NCI-H2171 treated with DMSO at 0.1 percent for 48 hours (cell line): ENCODE measurements at places on chromosomes 4 and X.

GRCh38 chr4:185298728-185299430, 89.5 kb downstream of the SNX25 start:
- no peak for DNase-seq

DNA sequence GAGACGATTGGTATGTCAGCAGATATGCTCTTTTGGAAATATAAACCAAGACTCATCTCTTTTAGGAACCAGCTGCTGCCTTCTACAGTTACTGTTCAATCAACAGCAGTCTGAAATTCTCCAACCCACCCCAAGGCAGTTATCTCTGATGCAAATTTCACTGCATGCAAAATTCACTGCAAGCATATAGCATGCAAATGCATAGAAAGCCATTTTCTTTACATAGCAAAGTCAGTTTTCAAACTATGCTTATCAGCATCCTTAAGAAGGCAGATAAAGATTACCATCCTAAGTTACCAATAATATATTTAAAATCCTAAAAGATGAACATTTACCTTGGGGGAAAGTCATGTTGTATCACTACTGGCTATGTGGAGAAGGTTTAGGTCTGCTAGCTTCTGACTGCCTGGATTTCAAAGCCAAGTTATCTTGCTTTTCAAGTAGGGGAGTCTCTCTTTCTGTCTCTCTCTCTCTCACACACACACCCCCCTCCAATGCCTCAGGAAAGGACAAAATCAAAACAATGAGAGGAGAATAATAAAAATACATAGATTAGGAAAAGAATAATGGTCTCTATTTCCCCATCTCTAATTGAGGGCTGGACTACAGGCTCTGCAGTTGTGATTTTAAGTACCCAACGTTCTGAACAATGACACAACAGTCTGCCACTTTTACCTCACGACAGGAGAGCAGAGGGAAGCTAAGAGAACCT, 1.5 kb downstream of the NMU start:
- DNase-seq: peak; percentile 19

DNA sequence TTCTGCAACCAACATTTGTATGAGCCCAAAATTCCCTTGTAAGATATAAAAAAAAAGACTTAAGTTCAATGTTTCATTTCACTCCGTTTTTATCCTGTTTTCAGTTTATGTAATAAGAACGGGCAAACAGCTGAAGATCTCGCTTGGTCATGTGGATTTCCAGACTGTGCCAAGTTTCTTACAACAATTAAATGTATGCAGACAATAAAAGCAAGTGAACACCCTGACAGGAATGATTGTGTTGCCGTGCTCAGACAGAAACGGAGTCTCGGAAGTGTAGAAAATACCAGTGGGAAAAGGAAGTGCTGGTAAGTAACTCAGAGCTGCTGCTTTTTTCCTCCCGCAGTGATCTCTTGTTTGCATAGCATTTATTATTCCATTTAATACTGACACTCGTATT, 2.8 kb downstream of the ANKRD37 start:
- no peak for DNase-seq

- no peak for DNase-seq
Observed at GRCh38 chrX:118498351-118498750, 2.7 kb downstream of the DOCK11 start.

GRCh38 chr4:75235359-75235951, 278.7 kb downstream of the RCHY1 start:
- DNase-seq: no peak

GRCh38 chr4:140071806-140072205, 82.2 kb downstream of the MAML3 start:
- no peak for DNase-seq

DNA sequence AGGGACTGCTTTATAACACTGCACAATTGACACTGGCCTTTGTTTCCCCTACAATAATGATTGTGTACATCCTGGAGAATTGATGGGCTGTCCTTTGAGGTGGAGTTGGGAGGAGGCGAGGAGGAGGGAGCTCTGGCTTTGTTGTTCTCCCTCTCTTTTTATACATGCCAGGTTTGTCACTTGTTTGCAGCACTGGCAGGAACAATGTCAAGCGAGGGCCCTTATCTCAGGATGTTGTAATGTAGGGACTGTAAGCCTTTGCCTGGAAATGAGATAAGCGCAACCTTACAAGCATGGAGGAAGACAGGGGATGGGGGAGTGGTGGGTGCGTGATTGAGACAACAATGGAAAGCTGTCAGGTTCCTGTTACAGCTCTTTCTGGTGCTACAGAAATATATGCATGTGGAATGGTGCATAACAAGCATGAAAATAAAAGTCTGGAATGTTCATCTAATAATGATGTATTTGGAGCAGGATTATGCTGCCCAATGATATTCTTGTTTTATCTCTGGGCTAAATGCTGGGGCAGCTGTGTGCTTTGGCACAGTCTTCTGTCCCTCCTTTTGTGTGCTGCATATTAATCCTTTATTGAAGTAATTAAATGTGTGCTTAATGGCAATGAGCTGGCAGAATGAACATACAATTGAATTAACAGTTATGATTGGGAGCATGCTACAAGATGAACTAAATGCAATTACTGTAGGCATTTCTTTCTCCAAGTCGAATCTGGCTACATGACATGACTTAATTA, 294.4 kb downstream of the GPAT3 start:
- no peak for DNase-seq

DNA sequence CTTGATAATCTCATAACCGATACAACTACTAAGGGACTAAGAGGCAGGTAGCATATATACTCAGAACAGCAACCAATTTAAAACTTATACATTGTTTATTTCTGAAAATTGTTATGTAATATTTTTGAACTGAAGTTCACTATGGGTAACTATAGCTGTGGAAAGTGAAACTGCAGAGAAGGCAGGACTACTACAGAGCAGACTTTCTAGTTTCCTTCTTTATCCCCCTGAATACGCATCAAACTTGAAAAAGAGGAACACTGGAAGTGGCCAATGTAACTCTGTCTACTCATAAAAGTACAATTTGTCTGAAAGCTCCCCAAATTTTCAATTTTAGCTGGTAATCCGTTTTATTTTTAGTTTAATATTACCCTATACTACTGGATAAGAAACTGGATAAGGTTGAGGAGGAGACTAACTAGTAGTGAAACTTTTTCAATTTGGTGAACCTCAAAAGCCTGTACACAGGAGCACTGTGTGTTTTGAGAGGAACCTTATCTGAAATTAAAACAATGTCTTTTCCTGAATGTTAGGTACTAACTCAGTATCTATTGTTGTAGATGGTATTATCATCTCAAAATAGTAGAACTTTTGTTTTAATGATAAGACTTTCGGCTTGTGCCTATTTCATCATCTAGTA, 225.8 kb downstream of the GABRG1 start:
- no peak for DNase-seq

DNA sequence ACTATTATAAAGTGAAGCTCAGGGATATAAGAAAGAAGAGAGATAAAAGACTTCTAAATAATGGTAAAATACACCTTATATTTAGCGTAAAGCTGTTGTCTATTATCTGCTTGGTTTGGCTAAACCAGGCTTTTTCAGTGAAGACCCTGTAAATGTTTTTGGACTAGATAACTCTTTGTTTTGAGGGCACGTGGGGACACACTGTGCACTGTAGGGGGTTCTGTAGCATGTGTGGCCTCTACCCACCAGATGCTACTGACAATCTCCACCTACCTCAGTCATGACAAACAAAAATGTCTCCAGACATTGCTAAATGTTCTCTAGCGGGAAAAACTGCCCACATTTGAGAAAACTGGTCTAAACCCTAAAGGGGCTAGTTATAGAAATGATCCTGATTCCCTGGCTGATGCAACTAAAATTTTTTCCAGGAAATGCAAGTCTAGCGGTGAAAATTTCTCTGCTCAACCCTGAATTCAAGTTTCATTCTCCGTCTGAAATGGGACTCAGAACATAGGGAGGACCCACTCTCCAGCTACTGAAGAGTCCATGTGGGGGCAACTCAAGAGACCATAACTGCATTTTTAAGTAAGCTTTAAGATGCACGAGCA, 355.2 kb upstream of the RASGEF1B start:
- no peak for DNase-seq

DNA sequence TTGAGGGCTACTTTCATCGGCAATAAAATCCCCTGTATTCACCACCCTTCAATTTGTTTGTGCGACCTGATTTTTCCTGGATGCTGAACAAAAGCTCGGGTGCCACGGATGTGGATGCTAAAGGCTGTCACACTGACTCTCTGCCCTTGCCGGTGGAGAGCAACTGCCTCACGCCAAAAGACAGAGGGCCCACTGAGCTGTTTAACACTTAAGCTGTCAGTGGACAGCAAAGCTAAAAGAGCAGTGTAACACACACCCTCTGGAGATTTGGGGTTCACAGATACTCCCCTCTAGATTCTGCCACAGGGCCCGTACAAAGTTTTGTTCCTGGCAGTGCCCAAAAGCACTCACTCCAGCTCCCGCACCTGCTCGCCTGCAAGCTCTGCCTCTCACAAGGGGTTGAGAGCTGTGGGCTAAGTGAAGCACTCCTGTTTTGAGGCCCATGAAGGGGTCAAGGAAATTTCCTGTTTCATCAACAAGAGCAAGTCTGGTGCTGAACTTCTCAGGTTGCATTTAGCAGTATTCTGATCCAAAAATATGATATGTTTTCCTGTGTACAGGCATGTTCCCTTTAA, 1571.9 kb downstream of the ADGRL3 start:
- no peak for DNase-seq

DNA sequence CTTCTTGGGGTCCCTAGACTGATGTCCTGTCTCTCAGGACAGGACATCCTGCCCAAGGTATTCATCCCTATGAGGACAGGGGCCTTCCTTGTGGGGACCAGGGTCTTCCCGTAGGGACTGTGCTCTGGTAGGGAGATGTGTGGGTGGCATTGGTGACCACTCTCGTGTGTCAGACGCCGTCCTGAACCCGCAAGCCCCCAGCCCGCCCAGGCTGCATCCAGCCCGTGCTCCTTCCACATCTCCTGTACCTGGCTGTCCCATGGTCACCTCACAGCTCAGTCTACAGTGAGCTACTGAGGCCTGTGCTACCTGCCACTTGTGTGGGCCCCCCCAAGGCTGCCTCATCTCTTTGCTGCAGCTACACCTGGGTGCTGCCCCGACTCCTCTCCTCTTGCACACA, 24.0 kb downstream of the WFS1 start:
- DNase-seq: no peak

- DNase-seq: no peak
Observed at GRCh38 chrX:7242613-7243012, 94.7 kb upstream of the PUDP start.

- no peak for DNase-seq
Observed at GRCh38 chr4:177964061-177964460, 521.8 kb upstream of the AGA start.

DNA sequence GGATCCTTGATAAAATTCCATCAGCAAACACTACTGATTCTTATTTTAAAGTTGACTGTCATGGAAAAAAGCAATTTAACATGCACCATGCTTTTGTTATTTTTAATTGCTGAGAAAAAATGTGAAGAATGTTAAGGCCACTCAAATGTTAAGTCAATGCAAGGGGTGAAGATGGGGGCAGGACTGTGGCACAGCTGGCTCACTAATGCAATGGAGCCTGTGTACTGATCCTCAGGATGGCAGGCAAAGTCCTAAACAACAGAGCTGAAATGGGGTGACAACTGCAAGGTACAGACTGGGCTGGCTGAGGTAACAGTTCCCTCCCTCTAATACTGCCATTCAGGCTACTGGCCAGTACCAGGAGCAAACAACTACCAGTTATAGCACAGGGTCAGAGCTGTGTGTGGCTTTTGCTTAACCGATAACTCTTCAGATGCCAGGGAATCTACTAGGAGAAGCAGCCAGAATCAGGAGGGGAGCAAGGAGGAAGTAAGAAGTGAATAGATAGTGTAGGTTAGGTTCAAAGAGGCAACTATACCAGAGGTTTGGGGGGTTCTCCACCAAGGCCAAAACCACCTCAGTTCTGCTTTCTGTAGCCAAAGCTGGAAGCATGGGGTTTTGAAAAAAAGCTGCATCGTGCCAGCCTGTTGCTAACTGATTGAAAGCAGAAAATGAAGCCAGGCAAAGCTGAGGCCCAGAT, 372.6 kb downstream of the OPHN1 start:
- no peak for DNase-seq

GRCh38 chr4:82905205-82905604, 4.7 kb downstream of the THAP9 start:
- DNase-seq: no peak
